ENCODE measurements at places on chromosomes 1 and 21.

- DNase-seq: no peak
Observed at GRCh38 chr21:42708107-42708506, 54.7 kb downstream of the PDE9A start.

GRCh38 chr1:234701737-234702341, 91.9 kb upstream of the IRF2BP2 start:
- no peak for DNase-seq

DNA sequence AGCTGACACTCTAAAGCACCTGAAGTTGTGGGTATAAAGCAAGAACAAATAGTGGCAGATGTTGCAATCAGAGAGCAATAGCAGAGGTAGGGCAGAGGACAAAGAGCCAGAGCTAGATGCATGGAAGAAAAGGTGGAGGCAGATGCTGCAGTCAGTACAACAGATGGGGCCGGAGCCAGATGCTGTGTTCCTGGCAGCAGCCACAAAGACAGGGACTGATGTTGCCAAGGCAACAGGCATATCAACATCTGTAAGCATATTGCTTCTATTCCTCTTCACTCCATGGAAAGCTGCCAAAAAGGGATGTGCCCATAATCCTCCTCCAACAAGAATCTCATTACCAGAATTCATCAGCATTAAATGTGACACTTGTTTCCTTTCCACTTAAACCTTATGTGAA, 108.0 kb downstream of the TNNI3K start:
- DNase-seq: no peak

DNA sequence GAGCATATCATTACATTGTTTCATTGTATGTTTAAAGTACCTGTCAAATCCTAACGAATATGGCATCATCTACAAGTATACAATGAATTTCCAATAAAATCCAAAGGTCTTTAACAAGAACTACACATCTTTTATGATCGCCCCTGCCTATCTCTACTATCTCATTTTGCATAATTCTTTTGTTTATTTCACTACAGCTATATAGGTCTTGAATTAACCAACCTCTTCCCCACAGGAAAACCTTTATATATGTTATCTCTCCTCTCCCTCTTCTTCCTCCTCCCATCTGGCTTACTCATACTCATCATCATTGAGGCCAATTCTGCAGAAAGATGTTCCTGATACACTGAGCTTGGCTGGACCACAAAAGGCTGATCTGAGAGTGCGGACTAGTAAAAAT, 175.5 kb downstream of the DENND1B start:
- no peak for DNase-seq

DNA sequence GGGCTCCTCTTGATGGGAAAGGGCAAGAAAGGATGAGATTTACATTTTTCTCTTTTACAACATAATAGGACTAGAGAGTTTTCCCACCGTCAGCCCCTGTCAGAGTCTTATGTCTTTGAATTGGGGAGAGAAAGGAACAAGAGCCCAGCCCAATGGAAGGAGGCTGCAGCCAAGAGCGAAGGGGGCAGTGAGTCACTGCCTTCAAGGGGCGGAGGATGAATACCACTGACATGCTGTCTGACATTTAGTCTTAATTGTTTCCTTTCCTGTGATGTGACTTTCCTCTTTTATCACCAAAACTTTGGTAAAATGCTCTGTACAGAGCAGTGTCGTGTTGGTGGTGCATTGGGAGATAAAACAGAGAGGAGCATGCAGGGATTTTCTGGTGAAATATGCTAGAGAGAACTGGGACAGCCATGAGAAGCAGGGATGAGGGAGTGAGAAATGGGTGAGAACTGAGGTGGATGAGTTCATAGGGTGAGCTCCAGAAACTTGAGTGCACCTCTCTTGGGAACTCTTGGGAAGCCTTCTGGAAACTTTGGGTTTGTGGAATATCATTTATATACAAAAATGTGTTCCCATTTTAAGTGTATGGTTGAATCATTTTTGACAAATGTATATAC, 179.9 kb upstream of the FGGY start:
- no peak for DNase-seq

DNA sequence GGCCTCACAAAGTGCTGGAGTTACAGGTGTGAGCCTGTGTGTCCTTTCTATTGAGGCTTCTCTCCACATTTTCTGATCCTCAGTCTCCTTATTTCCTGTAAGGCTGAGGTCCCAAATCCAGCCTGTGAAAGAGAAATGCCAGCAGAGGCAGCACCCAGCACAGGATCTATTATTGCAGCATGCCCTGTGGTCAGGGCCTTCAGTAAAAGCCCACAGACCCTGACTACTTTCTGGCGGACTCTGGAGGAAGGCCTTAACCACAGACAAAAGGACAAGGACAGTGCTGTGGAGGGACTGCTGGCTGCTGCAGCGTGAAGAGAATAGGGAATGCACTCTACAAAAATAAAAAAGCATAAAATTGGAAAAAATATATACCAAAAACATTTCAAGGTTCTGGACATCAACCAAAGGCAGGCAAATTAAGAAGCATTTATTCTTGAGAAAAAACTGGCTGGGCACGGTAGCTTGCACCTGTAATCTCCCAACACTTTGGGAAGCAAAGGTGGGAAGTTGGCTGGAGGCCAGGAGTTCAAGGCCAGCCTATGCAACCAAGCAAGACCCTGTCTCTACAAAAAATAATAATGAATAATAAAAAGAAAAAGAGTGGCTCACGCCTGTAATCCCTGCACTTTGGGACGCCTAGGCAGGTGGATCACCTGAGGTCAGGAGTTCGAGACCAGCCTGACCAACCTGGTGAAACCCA, 9.4 kb upstream of the PGD start:
- DNase-seq: no peak

- no peak for DNase-seq
Observed at GRCh38 chr1:170415710-170416372, 116.1 kb upstream of the GORAB start.

- DNase-seq: no peak
Observed at GRCh38 chr1:194908643-194909042, 1699.6 kb downstream of the KCNT2 start.

DNA sequence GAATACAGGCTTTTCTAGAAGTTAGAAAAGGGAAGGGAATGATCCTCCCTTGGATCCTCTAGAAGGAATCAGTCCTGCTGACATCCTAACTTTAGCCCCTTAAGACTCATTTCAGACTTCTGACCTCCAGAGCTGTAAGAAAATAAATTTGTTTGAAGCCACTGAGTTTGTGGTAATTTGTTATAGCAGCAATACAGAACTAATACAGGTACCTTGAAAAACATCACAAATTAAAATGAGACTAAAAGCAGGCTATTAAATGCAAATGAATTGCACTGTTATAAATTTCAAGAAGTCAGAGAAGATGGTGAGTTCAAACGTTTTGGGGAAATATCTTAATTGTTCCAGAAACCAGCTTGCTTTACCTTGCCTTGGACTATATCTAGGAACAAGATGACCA, 6.3 kb downstream of the LCA5L start:
- DNase-seq: no peak

GRCh38 chr1:55329808-55330432, 114.8 kb upstream of the USP24 start:
- DNase-seq: no peak

DNA sequence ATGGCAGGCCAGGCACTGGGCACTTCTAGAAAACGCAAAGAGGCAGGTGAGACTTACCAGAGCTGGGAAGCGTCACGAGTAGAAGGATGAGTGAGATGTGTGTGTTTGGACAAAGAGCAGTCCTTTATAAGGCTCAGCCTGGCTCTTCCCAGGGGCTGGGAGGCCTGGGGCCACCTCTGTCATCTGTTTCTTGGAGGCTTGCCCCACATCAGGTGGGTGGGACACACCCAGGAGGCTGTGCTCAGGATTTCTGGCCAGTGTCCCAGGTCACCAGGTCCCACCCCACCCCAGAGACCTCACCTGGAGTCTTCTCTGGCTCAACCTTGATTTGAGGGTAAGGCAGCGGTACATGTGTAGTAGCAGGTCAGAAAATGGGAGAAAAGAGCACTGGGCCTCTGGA, at the start of gene S100A7:
S100A7 (minus strand) TSS at position 101 of the 400 bp plus-strand sequence. CDS start 1,638 bp downstream, outside the sequence.
- DNase-seq: no peak

DNA sequence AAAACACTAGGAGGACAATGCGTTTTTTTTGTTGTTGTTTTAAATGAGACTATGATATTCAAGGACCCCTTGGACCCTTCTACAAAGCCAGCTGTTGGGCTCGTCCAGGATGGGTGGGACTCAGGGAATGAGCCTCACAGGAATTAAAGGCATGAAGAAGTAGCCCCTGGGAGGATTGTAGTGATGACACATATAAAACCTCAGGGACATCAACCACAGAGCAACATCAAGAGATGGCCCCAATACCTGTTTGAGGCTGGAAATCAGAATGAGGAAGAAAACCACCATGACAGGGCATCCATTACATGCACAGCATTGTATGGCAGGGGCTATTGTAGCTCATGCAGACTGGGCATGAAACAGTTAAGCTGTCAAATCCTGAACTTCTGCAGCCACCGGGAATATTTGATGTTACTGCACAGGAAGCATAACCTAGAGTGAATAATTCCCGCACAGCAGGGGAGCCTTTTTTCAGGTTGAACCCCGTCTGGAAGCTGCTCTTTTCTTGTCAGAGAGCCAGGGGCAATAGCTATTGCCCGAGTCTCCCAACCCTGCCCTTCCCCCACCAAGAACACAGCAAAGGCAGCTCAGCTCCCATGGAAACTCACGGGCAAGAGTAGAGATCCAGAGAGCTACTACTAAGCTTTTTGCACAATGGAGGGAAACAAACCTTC, 140.2 kb upstream of the FGGY start:
- no peak for DNase-seq

DNA sequence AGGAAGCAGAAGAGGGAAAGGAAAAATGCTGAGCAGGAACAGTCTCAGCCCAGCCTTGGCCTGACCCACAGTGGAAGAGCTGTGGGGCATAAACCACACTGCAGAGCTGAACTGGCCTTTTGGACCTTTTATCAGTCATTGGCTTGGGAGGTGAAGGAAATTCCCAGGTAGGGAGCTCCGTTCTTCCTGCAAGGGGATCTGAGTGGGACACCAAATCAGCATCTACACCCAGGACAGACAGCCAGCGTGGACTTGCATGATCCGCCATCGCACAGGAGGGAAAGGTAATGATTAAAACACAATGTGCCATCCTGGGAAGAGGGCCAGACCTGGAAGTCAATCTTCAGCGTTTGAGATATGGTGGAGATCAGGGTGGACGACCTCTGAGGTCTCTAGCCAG, 1.2 kb upstream of the MTFR1L start:
- no peak for DNase-seq

- DNase-seq: no peak
Observed at GRCh38 chr1:15848929-15849774, 1.6 kb downstream of the SPEN start.

DNA sequence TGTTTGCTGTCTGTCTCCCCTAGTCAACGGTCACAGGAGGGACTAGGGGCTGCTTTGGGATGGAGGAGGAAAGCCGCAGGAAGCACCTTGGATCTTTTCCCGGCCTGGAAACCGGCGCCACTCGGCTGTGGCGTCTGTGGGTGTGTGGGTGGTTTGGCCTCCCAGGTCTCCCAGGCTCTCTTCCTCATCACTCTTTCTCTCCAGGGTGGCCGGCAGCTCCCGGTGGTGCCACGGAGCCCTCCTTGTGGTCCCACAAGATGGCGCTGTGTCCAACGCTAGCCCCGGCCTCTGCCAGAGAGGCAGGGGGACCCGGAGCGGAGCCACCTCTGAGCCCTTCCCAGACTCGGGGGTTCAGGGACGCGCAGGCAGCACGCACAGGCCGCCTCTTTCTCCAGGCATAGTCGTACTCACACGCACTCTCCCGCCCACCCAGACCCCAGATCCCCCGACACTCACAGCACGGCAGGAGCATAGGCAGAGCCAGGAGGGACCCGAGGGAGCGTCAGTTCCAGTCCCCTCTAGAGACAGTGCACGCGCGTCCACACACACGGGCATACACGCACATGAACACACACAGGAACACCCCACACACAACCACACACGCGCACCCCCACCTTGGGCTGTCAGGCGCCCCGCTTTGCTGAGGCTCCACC, 31.2 kb downstream of the CDCP2 start:
- DNase-seq: no peak

- no peak for DNase-seq
Observed at GRCh38 chr1:185573677-185574076, 160.5 kb upstream of the HMCN1 start.

GRCh38 chr1:184866991-184867788, 107.1 kb downstream of the NIBAN1 start:
- DNase-seq: peak; percentile 99

- no peak for DNase-seq
Observed at GRCh38 chr1:198549866-198550265, 9.4 kb upstream of the ATP6V1G3 start.

DNA sequence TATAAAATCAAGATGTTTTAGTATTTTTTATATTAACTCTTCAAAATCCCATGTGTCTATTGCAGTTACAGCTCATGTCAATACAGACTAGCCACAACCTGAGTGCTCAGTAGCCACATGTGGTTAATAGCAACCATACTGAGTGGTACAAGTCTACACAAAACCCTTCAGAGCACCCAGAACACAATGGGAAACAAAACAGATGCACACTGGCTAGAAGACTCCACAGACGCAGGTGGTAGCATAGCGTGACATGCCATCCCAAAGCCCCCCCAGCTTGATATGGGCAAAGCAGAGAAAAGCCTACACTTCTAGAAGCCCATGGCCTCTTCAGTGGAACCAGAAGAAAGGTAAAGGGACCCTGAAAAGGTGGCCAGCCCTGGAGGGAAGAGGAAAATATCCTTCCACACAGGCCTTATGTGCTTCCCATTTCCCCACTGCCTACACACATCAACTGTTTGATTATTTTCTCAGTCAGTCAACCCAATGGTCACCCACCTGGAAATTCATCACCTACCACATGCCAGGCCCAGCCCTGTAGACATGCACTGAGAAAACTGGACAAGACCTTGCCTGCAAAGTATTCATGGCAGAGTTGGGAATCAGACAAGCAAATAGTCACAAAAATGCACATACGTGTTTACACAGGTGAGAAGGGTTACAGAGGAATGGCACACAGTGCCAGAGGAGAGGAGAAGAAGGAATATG, 175.0 kb downstream of the VAV3 start:
- no peak for DNase-seq

DNA sequence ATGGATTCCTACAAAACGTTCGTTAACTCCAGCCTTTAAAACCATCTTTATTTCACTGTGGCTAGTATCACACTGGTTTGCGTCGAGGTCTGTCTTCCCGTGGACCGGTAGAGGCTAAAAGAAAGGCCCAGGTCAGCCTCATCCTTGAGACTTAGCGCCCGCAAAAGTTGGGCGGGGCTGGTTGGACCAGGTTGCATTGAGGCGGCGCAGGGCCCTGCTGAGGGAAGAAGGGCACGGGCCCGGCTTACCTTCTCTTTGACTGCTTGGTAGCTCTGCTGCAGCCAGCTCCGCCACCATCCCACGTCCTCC, 455 bp downstream of the BSDC1 start:
- no peak for DNase-seq

- no peak for DNase-seq
Observed at GRCh38 chr1:151944126-151944856, 35.0 kb upstream of the THEM4 start.
